ENCODE measurements at places on chromosomes 13 and 19.

DNA sequence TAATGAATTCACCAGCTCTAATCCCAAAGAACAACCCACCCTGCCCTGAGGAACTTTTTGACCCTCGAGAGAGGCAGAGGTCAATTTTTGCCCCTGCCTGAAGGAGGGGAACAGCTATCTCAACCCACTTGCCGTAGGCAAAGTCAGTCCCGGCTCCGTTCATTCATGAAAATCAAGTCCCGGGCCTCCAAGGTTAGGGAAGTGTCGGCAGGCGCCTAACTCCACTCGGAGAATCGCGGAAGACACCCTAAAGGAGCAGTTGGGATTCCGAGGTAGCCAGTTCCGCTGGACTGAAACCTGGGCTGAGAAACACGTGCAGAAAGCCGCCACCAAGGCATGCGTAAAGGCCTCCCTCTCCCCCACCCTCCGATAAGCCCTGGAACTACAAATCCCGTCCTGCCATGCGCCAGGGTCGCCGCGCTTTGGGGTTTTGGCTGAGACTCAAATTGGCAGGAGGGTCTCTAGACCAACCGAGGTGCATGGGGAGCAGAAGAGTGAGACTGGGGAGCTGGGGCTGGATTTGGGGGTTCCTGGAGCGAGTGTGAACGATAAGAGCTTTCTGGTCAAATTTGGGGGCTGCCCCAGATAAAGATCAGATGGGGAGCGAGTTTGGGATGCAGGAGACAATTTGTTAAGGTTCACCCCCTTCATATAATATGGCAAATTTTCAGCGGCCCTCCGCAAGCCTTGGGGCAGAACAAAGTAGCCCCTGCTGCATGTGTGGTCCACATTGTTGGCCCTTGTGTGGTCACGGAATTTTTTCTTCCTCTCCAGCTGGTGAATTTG is at the start of gene TNPO2:
TSS of gene TNPO2 (minus strand) at position 292 of the 786 bp plus-strand sequence. CDS start 2,955 bp downstream, outside the sequence.
- peak; percentile 77 for DNase-seq

GRCh38 chr13:73216381-73216831 is 157.6 kb downstream of the KLF5 start:
- no peak for DNase-seq

- DNase-seq: peak; percentile 97
Measured at GRCh38 chr19:11558881-11559828, at the start of gene ELOF1. ELOF1 (minus strand) TSS chr19:11559230; CDS start chr19:11554347, 4,883 bp downstream.

DNA sequence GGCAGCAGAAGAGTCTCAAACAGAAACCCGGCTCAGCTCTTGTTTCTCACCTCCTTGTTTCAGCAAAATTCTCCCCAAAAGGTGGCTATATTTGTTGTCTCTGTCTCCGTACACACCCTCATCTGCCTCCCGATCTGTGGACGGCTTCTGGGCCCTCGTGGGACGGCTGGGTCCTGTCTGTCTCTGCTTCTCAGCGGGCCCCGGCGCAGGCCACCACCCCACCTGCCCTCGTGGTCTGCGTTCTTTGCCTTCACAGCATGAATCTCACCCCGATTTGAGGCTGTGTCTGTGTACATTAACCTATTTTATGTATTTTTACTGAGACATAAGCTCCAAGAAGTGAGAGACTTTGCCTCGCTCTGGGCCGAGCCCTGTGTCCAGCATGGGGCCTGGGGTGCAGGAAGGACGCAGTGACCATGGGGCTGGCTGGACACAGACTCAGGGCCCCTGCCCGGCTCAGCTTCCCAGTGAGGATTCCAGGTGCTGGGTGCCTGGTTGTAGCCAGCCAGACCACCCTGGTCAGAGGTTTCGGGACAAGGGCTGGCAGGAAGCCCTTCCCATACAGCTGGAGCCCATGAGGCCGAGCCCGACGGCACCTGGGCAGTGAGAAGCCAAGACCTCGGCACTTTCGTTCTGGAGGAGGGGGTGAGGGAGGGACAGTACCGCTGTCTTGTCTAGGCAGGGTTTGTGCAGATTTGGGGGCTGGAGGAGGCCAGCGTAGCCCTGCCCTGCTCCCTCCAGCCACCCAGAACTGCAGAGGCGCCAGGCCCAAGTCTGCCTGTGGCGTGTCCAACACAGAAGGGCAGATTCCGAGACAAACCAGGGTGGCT is 78.5 kb upstream of the MCF2L start:
- DNase-seq: no peak

DNA sequence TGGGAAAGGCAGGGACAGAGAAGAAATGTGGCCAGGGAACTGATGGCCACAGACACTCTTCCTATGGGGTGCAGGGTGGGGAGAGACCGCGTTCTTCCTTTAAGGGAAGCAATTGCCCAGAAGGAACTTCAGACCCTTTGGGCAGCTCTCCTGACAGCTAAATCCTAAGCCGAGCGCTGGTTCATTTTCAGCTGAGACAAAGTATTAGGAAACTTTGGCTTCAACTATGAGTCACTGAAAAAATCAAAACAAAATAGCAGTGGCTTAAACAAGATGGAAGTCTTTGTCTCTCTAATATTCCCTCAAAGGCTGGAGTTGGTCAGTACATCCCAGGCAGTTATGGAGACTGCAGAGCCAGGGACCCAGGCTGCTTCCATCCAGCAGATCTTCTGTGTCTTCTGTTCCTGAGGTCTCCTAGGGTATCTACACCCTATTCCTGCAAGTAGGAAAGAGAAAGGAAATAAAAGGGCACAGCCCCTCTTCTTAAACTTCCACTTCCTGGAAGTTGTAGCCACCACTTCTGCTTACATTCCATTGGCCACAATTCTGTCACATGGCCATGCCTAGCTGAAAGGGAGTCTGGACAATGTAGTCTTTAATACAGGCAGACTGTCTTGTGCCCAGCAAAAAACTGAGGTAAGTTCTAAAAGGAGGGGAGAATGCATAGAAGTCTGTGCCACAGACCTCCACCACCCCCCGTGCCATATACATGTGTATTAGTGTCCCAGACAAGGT is 163.5 kb downstream of the KATNAL1 start:
- DNase-seq: no peak

DNA sequence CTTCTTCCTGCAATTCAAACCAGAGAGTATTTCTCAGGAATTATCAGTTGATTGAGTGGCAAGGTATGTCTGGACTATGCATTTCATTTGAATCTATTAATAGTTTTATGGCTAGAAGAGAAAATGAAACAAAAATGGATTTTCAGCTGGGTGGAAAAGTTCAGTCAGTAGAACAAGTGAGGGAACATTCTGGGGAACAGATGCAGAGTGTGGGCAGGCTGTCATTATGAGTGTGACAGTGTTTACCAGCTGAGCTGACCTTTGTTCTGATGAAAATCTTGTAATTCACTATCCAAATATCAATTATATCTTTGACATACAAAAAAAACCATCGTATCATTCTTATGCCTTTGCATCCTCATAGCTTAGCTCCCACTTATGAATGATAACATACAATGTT is 2.6 kb upstream of the CLC start:
- DNase-seq: no peak

GRCh38 chr19:32238076-32238475 is 107.3 kb upstream of the ZNF507 start:
- DNase-seq: no peak

GRCh38 chr13:85638815-85639393 is 160.3 kb downstream of the SLITRK6 start:
- no peak for DNase-seq

DNA sequence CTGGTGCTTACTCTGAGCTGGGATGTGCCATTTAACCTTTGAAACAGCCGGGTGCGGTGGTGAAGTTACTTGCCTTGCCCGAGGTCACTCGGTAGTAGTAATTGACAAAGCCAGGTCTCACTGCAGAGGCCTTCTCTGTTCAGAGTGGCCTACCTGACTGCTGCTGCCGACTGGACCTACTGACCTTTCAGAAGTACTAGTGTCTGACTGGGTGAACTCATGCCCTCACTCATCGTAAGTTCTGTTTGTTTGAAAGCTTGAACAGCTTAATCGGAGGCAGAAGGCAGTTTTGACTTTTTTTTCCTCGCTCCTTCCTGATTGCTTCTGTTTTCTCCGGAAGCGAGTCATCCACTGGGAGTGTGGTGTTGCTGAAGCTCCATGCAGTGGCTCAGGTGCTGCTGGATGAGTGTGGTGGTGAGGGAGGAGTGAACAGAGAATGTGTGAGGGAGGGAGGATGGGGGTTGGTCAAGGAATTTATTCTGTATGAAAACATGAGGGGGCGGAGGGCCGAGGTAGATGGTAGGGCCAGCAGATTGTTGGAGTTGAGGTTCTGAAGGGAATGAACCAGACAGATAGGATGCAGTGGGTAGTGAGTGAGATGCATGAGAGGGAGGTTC is 2.7 kb downstream of the SPINT2 start:
- DNase-seq: no peak

DNA sequence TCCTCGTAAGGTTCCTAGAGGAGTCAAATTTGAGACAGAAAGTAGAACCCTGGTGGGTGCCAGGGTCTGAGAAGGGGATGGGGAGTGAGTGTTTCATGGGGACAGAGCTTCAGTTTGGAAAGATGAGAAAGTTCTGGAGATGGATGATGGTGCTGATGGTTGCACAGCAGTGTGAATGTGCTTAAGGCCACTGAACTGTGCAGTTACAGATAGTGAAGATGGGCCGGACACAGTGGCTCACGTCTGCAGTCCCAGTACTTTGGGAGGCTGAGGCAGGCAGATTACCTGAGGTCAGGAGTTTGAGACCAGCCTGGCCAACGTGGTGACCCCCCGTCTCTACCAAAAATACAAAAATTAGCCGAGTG is 917 bp downstream of the SPC24 start:
- no peak for DNase-seq

DNA sequence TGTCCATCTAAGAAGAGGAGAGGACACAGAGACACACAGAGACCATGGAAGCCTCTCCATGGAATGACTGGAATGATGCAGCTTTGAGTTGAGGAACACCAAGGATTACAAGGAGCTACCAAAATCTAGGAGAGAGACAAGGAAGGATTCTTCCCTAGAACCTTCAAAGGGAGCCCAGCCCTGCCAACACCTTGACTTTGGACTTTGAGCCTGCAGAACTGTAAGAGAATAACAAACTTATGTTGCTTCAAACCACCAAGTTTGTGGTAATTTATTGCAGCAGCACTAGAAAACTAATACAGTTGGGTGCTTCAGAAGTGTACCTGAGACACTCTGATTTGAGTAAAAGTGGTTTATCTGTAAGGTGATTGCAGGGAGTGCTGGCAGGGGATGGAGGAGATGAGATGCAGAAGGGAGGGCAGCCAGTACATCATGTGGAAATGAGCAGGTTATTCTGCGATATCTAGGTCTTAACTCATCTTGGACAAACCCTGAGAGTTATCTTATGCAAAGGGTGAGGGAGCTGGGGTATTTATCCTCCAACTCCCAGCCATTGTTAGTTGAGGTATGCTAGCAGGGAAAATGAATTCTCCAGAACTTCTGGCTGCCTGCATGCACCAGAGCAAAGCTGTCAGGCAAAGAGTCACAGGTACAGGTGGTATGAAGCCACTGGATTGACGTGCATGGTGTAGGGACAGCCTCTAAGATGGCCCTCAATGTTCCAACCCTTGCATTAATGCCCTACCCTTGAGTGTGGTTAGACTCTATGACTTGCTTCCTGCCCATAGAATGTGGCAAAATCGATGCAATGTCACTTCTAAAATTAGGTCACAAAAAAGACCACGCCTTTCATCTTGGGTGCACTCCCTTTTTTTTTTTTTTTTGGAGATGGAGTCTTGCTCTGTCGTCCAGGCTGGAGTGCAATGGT is 31.3 kb upstream of the ADGRL1 start:
- no peak for DNase-seq

GRCh38 chr19:29606420-29606747 is 301 bp downstream of the POP4 start:
- DNase-seq: no peak

DNA sequence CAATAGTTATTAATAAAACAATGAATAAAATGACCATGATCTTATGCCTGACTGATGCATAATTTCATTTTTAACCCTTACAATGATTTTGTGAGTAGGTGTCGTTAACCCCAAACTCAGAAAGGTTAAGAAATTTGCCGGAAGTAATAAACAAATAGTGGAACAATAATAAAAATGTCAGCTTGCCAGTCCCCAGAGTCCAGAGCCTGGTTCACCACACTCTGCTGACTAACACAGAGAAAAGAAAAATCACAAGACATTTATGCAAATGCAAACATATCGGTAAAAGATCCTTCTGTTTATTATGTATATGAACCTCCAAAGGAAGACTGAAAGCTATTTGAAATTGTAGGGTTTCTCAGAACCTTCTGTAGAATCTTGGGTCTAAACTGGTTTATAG is 563.7 kb downstream of the EFNB2 start:
- no peak for DNase-seq

DNA sequence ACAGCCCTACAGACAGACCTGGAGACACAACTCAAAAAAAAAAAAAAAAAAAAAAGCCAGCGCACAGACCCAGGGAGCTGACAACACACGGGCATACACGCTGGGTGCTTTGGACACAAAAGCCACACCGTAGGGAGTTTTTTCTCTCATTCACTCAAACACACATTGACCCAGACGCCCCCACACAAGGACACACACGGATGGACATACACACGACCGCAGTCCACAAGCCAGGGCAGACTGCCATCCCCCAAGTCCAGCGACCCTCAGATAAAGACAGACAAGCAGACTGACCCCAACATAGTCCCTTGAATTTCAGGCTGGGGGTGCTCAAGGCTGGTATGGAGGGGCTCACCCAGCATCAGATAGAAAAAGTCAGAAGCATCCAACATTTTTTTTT is 12.0 kb upstream of the TUBB4A start:
- DNase-seq: no peak

DNA sequence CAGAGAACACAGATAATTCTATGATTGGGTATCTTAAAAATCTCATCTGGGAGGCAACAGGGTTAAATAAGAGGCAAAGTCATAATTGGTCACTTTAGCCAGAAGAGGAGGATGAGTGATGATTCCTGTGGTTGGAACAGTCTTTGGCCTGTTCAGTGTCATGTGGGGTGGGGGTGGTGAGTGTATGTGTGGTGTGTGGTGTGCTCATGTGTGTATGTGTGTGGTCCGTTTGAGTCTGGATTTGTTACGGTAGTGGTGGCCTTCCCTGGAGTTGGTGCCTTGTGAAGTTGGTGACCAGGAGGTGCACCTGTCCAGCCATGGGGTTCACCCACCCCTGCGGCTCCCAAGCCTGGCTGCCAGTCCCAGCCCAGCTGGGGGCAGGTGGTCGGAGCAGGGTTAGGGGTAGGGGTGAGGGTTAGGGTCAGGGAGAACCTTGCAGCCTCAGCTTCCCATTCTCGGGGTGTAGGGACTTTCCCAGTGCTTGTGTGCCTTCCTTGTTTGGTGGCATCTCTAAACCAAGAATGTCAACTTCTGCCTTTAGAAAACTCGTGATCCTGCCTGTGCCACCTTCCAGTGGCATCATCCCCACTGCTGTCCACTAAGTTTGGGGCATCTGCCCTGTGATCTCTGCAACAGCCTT is 97.5 kb downstream of the RAB20 start:
- DNase-seq: no peak

GRCh38 chr13:44833139-44833538 is 156.1 kb downstream of the NUFIP1 start:
- DNase-seq: no peak

All from SK-N-DZ (cell line).